ENCODE measurements at places on chromosomes 16 and 17. TPM values are rescaled to one million over a fixed set of nuclear protein-coding genes. Genes with fewer than 3 reads are reported as not detected.

The FAM20A gene
- 15.8 TPM for total RNA-seq

The OR1E2 gene
- total RNA-seq: not detected

The ANKRD40CL gene
- not detected for total RNA-seq

The EVPLL gene
- not detected for total RNA-seq

The KANSL1 gene
- total RNA-seq: 115 TPM

The DOC2B gene
- total RNA-seq: 0.32 TPM

The ABCA9 gene
- 1.7 TPM for total RNA-seq

The PCTP gene
- total RNA-seq: 14.6 TPM

The ARHGDIG gene
- 0.22 TPM for total RNA-seq

The CAVIN1 gene
- total RNA-seq: 1,211 TPM

The KRTAP4-1 gene
- not detected for total RNA-seq

The MEIOC gene
- total RNA-seq: under 0.01 TPM

The OR1A2 gene
- not detected for total RNA-seq

The CMTM4 gene
- 24.3 TPM for total RNA-seq

The SULT1A4 gene
- 4.6 TPM for total RNA-seq

The HOXB6 gene
- not detected for total RNA-seq

The KRT31 gene
- not detected for total RNA-seq

The VAT1L gene
- total RNA-seq: under 0.01 TPM

The ATP2C2 gene
- not detected for total RNA-seq

The SYNGR3 gene
- total RNA-seq: 0.76 TPM

The KRTAP1-1 gene
- total RNA-seq: not detected

The HASPIN gene
- 2.4 TPM for total RNA-seq

The HIRIP3 gene
- total RNA-seq: 5.4 TPM

The NAGS gene
- total RNA-seq: 0.43 TPM

The CCL8 gene
- total RNA-seq: 0.97 TPM

The ASPSCR1 gene
- 22.2 TPM for total RNA-seq

The PABPN1L gene
- total RNA-seq: not detected

The KRTAP3-1 gene
- total RNA-seq: not detected

The NF1 gene
- total RNA-seq: 59.6 TPM

The NPIPA7 gene
- total RNA-seq: 0.78 TPM

The SEPTIN12 gene
- not detected for total RNA-seq

The RCVRN gene
- not detected for total RNA-seq

The PARN gene
- total RNA-seq: 42.9 TPM

The STX1B gene
- total RNA-seq: 1.4 TPM

The PVALEF gene
- not detected for total RNA-seq

The EFCAB3 gene
- total RNA-seq: not detected

The PLA2G10 gene
- total RNA-seq: not detected

The USP10 gene
- 47.2 TPM for total RNA-seq

The TNP2 gene
- not detected for total RNA-seq

The KRTAP2-1 gene
- not detected for total RNA-seq

The TEKT1 gene
- total RNA-seq: not detected

The NOG gene
- not detected for total RNA-seq

The HOXB7 gene
- total RNA-seq: not detected

The MT1B gene
- not detected for total RNA-seq

The SHISA6 gene
- not detected for total RNA-seq

The KIF18B gene
- total RNA-seq: 3.7 TPM

The TMEM132E gene
- under 0.01 TPM for total RNA-seq

The ESRP2 gene
- 0.11 TPM for total RNA-seq
